ENCODE measurements at places on chromosomes 5 and 9. TPM values are rescaled to one million over a fixed set of nuclear protein-coding genes. Genes with fewer than 3 reads are reported as not detected.

The PKD2L2 gene
- not detected for total RNA-seq

The INSL4 gene
- not detected for total RNA-seq

The TAF9 gene
- 49.2 TPM for total RNA-seq

The INSYN2B gene
- not detected for total RNA-seq

The NPR2 gene
- total RNA-seq = 10.5 TPM

The ZNG1F gene
- 9.6 TPM for total RNA-seq

The FAM169A gene
- 3.8 TPM for total RNA-seq

The IRX2 gene
- not detected for total RNA-seq

The CAPSL gene
- not detected for total RNA-seq

The ROPN1L gene
- total RNA-seq = 4.2 TPM

The ZNF483 gene
- 3.2 TPM for total RNA-seq

The TEX48 gene
- total RNA-seq = not detected

The RNF20 gene
- total RNA-seq = 46.8 TPM

The PCYOX1L gene
- 33.4 TPM for total RNA-seq
